ENCODE measurements at places on chromosomes 3 and 15. TPM values are rescaled to one million over a fixed set of nuclear protein-coding genes. Genes with fewer than 3 reads are reported as not detected.

IL17RB gene
- 1.2 TPM for total RNA-seq

LRIG1 gene
- total RNA-seq, result 37.9 TPM

GALNT15 gene
- not detected for total RNA-seq

CNTN3 gene
- not detected for total RNA-seq

VIPR1 gene
- total RNA-seq, result 5.4 TPM

PML gene
- total RNA-seq, result 37.4 TPM

MORC1 gene
- total RNA-seq, result not detected

ADAMTS17 gene
- 1.9 TPM for total RNA-seq

SIDT1 gene
- total RNA-seq, result 16.6 TPM

CCDC71 gene
- total RNA-seq, result 34.2 TPM

TEX9 gene
- 1.2 TPM for total RNA-seq

LCMT2 gene
- 14.9 TPM for total RNA-seq

NCK1 gene
- total RNA-seq, result 30.9 TPM

SPINK8 gene
- total RNA-seq, result not detected

PPARG gene
- total RNA-seq, result 0.66 TPM

SAMD7 gene
- total RNA-seq, result not detected

FAM3D gene
- not detected for total RNA-seq

SNX22 gene
- 0.40 TPM for total RNA-seq

RASL12 gene
- total RNA-seq, result not detected

XCR1 gene
- not detected for total RNA-seq

ISL2 gene
- 0.15 TPM for total RNA-seq

POPDC2 gene
- total RNA-seq, result 3.2 TPM

AMOTL2 gene
- not detected for total RNA-seq

PSTPIP1 gene
- 123 TPM for total RNA-seq

FRMD4B gene
- 41.1 TPM for total RNA-seq

GABRR3 gene
- total RNA-seq, result not detected

GOLGA8R gene
- 0.69 TPM for total RNA-seq

SATB1 gene
- 163 TPM for total RNA-seq

TERC gene
- 15.5 TPM for total RNA-seq

CACNA2D3 gene
- not detected for total RNA-seq

RTP1 gene
- total RNA-seq, result not detected

BCL6 gene
- 17.1 TPM for total RNA-seq

DAZL gene
- 0.27 TPM for total RNA-seq

KNG1 gene
- total RNA-seq, result not detected

SLC6A1 gene
- total RNA-seq, result not detected

KNL1 gene
- 19.2 TPM for total RNA-seq

IQCH gene
- total RNA-seq, result 1.3 TPM

LRRC31 gene
- not detected for total RNA-seq

STAC gene
- total RNA-seq, result not detected

CLRN1 gene
- not detected for total RNA-seq

PTH1R gene
- total RNA-seq, result not detected

CCNB2 gene
- total RNA-seq, result 28.2 TPM

CNOT10 gene
- 54.9 TPM for total RNA-seq

CDV3 gene
- 298 TPM for total RNA-seq

INKA1 gene
- total RNA-seq, result 1.7 TPM

GOLGA8G gene
- not detected for total RNA-seq

IL5RA gene
- 0.70 TPM for total RNA-seq

U2SURP gene
- total RNA-seq, result 146 TPM
